ENCODE measurements at places on chromosomes 1 and 21.

DNA sequence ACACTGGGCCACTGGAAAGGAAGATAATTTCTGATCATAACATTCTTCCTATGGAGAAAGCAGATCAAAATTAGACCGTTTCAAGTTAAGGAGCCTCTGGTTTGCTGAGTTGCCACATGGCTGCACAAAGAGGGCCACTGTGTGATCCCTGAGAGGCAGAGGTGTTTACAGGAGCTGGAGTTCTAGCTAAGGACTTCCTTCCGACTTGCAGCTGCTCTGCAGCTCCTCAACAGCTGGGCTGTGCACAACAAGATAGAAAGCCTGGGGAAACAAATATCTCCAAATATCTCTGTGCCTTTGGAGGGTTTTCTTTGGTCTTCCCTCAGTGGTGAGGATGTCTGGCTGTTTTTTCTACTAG lies 26.8 kb downstream of the GADD45A start:
- no peak overlapping the region for H3K27ac ChIP-seq
- H3K4me3 ChIP-seq: no peak overlapping the region
- H3K27me3 ChIP-seq: peaks cover 2% of the 10 kb centered on the region
- DNase-seq: no peak
- H3K36me3 ChIP-seq: no peaks in the 10 kb centered on the region

DNA sequence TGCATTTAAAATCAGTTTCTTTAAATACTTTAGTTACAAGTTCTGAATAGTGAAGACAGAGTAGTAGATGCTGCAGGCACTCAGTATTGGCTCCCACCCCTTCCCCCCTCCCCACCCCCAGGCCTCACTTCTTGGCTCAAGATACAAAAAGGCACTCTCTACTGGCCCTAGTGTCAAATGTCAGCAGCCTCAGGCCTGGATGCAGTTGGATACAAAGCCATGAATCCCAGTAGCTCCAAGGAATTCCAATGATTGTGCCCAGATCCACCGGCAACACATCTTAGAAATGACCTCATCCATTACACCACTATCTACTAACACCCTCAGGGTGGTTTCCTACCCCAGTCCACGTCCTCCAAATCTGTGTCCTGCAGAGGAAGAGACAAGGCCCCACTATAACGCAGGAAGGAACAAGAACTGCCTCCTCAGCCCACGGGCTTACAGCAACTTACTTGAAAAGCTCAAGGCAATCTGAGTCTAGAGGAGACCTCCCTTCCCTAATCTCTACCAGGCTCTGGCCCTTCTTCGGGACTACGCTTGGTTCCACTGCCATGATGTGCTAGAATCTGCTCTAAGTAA lies 17.6 kb downstream of the ACADM start:
- DNase-seq: no peak
- H3K36me3 ChIP-seq: peaks cover 34% of the 10 kb centered on the region
- peaks cover 3% of the 10 kb centered on the region for H3K4me1 ChIP-seq
- H3K27me3 ChIP-seq: no peaks in the 10 kb centered on the region
- no peak overlapping the region for H3K4me3 ChIP-seq

- no peak for DNase-seq
- no peak overlapping the region for H3K27ac ChIP-seq
- peaks cover 83% of the 10 kb centered on the region for H3K36me3 ChIP-seq
Observed at GRCh38 chr1:42689912-42690311, 7.7 kb downstream of the YBX1 start.

DNA sequence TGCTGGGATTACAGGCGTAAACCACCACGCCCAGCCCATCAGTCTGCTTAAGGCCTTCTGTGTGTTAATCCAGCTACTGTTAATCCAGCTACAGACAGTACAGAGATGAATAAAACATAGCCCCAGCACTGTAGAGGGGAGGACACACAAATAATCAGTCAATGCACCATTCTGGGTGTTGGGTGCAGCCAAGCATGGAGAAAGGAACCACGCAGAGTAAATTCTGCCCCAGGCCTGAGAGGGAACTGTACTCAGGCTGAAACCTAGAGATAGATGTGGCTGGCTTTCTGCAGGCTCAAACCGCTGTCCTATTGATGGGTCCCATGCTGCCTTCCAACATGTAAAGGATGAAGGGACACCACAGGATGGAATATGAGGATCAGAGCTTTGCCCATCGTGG lies 136.8 kb upstream of the IGSF21 start:
- DNase-seq: no peak
- no peaks in the 10 kb centered on the region for H3K27me3 ChIP-seq
- no peak overlapping the region for H3K4me3 ChIP-seq
- no peaks in the 10 kb centered on the region for H3K4me1 ChIP-seq
- no peaks in the 10 kb centered on the region for H3K36me3 ChIP-seq

- H3K27ac ChIP-seq: no peak overlapping the region
- no peak overlapping the region for H3K4me3 ChIP-seq
- DNase-seq: no peak
- peaks cover 26% of the 10 kb centered on the region for H3K27me3 ChIP-seq
- H3K4me1 ChIP-seq: no peaks in the 10 kb centered on the region
Observed at GRCh38 chr1:114691061-114691460, 4.3 kb downstream of the AMPD1 start.

- H3K4me3 ChIP-seq: no peak overlapping the region
- no peaks in the 10 kb centered on the region for H3K4me1 ChIP-seq
- peaks cover 35% of the 10 kb centered on the region for H3K27me3 ChIP-seq
Observed at GRCh38 chr1:165403835-165404482, 41.0 kb downstream of the RXRG start.

GRCh38 chr1:46301406-46301807 lies 2.0 kb downstream of the LRRC41 start:
- H3K36me3 ChIP-seq: peaks cover 46% of the 10 kb centered on the region
- no peaks in the 10 kb centered on the region for H3K27me3 ChIP-seq
- peaks cover 31% of the 10 kb centered on the region for H3K4me1 ChIP-seq
- H3K4me3 ChIP-seq: peak overlapping the region; percentile 99
- peak overlapping the region; percentile 97 for H3K27ac ChIP-seq

GRCh38 chr1:248812736-248813425 lies 12.8 kb downstream of the SH3BP5L start:
- no peak overlapping the region for H3K27ac ChIP-seq
- peaks cover 52% of the 10 kb centered on the region for H3K36me3 ChIP-seq
- no peaks in the 10 kb centered on the region for H3K27me3 ChIP-seq
- peaks cover 24% of the 10 kb centered on the region for H3K4me1 ChIP-seq
- H3K4me3 ChIP-seq: no peak overlapping the region

GRCh38 chr1:87449348-87449963 lies 120.8 kb downstream of the LMO4 start:
- no peaks in the 10 kb centered on the region for H3K36me3 ChIP-seq
- H3K4me3 ChIP-seq: no peak overlapping the region
- H3K4me1 ChIP-seq: peaks cover 19% of the 10 kb centered on the region
- DNase-seq: peak; percentile 11
- H3K27me3 ChIP-seq: peaks cover 2% of the 10 kb centered on the region

- H3K4me1 ChIP-seq: no peaks in the 10 kb centered on the region
- H3K36me3 ChIP-seq: no peaks in the 10 kb centered on the region
- DNase-seq: no peak
Observed at GRCh38 chr1:201265756-201266155, 17.6 kb upstream of the PKP1 start.

DNA sequence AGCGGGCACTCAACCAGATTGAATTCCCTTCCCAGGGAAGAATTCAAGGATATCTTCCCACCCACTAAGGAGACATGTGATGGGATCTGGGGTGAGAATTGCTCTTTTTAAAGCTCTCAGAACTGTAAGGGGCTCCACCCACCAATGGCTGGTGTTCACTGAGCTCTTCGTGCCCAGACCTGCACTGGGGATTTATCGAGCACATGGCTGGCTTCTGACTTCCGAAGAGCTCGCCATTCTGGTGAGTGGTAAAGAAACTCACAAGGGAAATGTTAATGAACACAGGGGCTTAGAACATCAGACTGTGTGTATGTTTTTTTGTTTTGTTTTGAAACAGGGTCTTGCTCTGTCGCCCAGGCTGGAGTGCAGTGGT lies 9.8 kb downstream of the PADI3 start:
- H3K4me3 ChIP-seq: no peak overlapping the region
- no peaks in the 10 kb centered on the region for H3K36me3 ChIP-seq
- no peak overlapping the region for H3K27ac ChIP-seq
- no peaks in the 10 kb centered on the region for H3K4me1 ChIP-seq
- H3K27me3 ChIP-seq: peaks cover 1% of the 10 kb centered on the region
- DNase-seq: no peak

DNA sequence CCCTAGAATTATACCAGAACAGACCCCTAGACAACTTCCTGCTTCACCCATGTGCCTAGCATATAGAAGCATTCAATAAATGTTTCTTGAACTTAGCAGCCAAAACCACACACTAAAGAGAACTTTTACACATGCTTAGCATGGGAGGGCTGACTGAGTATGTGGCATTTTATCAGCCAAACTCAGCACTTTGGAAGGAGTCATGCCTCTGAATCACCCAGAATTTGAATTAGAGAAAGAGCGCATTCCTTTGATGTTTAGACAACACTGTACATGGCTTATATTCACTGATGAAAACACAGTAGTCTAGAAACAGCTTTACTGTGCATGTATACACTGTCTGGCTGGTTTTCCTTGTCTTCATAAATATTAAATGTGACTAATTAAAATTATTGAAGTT lies 26.1 kb downstream of the SPAG17 start:
- DNase-seq: no peak
- H3K27me3 ChIP-seq: no peaks in the 10 kb centered on the region
- H3K4me3 ChIP-seq: no peak overlapping the region
- no peaks in the 10 kb centered on the region for H3K36me3 ChIP-seq
- no peak overlapping the region for H3K27ac ChIP-seq

- no peaks in the 10 kb centered on the region for H3K36me3 ChIP-seq
- H3K27me3 ChIP-seq: peaks cover 38% of the 10 kb centered on the region
- no peaks in the 10 kb centered on the region for H3K4me1 ChIP-seq
Observed at GRCh38 chr1:212542761-212543187, 65.8 kb upstream of the ATF3 start.

DNA sequence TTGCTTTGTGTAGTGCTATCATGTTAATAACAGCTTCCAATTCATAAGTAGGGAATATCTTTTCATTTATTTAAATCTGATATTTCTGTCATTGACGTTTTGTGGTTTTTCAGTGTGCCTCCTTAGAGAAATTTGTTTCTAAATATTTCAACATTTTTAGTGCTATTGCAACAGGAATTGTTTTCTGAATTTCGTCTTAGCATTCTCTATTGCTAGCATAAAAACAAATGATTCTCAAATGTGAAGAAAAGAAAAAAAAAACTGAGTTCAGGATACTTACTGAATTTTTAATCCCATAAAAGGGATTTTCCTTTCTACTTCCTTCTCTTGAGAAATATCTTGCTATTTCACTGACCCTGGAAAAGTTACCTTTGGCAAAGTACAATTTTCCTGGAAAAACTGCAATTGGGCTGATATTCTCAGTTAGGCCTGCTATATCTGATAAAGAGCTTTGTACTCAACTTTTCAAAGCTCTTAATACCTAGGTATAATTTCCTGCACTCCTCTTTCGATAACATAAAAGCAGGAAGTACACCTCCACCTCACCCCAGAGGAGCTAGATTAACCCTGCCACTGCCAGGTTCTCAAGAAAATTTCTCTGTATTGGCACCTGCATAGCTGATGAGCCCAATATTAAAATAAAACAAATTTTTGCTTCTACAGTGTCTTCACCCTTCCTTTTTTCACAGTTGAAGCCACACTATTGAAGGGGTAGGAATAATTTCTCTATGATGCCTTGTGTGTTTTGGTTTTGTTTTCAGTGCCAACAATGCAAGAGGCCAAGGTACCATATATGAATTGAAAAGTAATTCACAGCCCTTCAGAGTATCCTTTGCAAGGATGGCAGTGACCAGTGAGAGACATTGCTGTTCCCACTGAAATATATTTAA lies 35.6 kb downstream of the PTPN14 start:
- H3K4me1 ChIP-seq: peaks cover 40% of the 10 kb centered on the region
- no peak overlapping the region for H3K4me3 ChIP-seq
- no peak overlapping the region for H3K27ac ChIP-seq
- H3K27me3 ChIP-seq: no peaks in the 10 kb centered on the region

GRCh38 chr1:202063093-202063492 lies 52.7 kb downstream of the ELF3 start:
- H3K4me1 ChIP-seq: no peaks in the 10 kb centered on the region
- peaks cover 3% of the 10 kb centered on the region for H3K27me3 ChIP-seq
- DNase-seq: no peak
- H3K36me3 ChIP-seq: no peaks in the 10 kb centered on the region
- H3K27ac ChIP-seq: no peak overlapping the region

GRCh38 chr1:21497466-21498061 lies 11.7 kb upstream of the ALPL start:
- H3K4me1 ChIP-seq: no peaks in the 10 kb centered on the region
- no peak overlapping the region for H3K4me3 ChIP-seq
- H3K36me3 ChIP-seq: no peaks in the 10 kb centered on the region
- no peak overlapping the region for H3K27ac ChIP-seq
- DNase-seq: no peak
- H3K27me3 ChIP-seq: peaks cover 10% of the 10 kb centered on the region

- peaks cover 1% of the 10 kb centered on the region for H3K27me3 ChIP-seq
- no peak for DNase-seq
- H3K36me3 ChIP-seq: peaks cover 35% of the 10 kb centered on the region
- H3K4me1 ChIP-seq: peaks cover 53% of the 10 kb centered on the region
- H3K27ac ChIP-seq: no peak overlapping the region
Observed at GRCh38 chr1:214547747-214548146, 3.7 kb downstream of the PTPN14 start.

DNA sequence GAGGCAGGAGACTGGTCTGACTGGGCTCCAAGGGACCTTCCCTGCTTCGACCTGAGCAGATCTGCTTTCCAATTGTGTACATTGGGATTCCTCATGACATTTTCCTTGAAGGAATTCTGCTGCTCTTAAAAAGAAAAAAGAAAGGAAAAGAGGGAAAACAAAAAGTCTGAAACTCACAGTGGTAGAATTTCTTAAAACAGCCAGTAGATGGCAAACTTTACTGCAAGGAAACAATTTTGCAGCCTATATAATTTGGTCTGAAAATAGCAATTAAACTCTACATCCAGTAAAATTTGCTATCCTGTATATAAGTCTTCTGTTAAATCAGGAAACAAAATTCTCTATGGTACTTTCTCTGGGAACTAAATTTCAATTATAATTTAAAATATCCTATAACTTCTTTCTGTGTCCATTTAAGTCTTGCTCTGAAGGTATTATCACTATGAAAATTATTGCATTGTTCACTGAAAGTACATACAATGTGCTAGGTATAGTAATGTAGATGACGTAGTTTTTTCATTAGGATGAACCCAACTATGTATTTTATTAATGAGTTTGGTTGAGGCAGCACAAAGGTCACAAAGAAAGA lies 59.8 kb downstream of the CRB1 start:
- DNase-seq: no peak
- no peaks in the 10 kb centered on the region for H3K36me3 ChIP-seq
- H3K27me3 ChIP-seq: peaks cover 8% of the 10 kb centered on the region
- no peak overlapping the region for H3K27ac ChIP-seq
- no peak overlapping the region for H3K4me3 ChIP-seq
